ENCODE measurements at places on chromosomes 2 and 18.

DNA sequence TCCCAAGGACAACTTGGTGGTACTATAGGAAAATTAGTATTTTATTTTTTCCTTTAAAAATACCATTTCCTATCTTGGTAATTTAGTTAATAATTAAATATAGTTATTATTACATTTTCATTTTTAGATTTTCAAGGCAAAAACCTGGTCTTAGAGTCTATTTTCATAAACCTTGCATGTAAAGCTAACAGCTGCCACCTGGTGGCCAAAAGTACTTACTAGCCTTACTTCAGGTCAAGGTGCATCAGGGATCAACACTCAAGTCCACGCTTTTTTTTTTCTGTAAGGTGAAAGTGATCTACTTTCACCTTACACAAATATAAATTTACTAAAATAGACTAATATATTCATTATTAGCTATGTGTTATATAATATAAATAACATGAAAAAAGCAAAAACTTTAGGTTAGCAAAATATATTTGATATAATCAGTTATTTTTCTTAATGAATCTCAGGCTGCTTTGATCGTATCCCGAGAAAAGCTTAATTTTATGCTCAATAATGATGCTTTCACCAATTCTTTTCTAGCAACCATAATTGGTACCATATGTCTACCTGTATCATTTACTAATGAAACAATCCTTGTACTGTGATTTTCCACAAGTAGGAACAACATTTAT, 62.5 kb downstream of the RELCH start:
- peak; percentile 77 for DNase-seq

DNA sequence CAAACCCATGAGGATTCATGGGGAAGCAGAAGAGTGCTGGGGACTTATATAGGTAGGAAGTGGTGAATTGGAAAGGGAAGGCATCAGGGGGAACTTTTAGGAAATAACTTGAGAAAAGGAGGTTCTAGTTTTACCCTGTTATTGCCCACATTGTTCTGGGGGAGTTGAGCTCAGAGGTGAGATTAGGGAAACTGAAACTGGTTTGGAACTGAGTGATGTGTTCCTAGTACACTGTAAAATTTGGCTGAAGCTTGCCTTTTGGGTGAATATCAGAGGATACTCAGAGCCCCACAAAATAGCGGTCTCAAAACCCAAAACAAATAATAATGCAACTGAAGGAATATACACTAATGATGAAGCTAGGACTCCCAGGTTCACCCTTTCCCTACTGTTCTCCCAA, 39.6 kb upstream of the APOB start:
- DNase-seq, result no peak

DNA sequence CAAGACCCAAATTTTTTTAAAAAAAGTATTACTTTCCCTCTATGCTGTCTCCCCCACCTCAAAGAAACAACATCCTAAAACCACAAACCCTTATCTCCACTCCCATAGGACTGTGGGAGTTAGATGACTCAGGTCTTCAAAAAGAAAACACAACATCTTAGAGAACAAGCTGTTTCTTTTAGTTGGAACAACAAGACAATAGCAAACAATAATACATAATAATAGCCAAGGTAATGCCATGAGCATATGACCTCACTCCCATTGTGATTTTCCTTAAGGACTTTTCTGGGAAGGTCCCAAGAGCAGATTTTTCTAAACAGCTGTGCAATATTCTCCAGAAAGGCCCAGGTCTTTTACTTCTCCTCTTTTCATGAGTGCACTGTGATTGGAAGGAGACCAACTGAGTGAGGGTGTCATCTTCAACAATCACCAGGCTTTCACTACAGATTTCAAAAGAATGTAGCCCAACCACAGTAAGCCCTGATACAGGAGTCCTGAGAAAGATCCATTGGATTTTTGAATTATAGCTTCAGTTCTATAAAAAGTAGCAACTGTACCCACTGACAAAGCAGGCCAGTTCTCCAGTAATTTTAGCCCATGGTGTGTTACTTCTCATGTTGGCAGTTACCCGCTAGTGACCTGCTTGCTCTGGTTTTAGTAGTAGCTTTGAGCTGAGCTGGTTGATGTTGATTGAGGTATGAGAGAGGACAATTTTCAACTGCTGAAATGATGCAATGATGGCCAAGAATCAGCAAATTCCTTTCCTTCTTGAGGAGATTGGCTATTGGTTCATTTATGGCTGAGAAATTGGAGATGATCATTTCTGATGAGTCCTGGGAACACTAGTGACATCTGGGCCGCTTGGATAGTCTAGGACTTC, 144.5 kb upstream of the TCF4 start:
- no peak for DNase-seq

DNA sequence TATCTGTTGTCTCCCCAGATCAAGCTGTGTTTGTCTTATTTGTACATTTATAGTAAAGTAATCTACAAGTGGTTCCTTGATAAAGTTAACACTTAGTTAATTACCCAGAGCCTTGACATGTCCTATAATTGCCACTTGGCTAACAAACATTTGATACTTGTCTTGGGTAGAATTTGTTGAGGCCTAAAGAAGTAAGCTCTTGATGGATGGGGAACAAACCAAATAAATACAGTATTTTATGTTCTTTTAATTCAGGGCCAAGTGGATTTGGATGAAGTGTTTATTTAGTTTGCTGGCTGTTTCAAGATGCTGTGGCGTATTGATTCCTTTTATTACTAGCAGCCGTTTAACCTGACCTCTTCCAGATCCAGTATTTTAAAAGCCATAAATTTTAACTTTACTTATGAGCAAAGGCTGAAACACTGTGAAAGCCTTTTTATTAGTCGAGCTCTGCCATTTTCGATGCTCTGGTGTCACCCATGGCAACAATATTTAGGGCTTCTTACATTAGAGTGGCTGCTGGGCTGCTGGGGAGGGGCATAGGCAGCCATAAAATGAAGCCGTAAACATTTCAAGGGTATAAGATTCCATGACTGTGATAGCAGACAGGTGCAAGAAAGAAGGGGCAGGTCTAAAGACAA, 401.6 kb upstream of the NRP2 start:
- no peak for DNase-seq
